Activated CD4-positive, alpha-beta T cell treated with anti-CD3 and anti-CD28 coated beads, Interleukin-2, amount 50 U/mL, for 24 hours (primary cell): ENCODE measurements at places on chromosomes 1 and 21.

DNA sequence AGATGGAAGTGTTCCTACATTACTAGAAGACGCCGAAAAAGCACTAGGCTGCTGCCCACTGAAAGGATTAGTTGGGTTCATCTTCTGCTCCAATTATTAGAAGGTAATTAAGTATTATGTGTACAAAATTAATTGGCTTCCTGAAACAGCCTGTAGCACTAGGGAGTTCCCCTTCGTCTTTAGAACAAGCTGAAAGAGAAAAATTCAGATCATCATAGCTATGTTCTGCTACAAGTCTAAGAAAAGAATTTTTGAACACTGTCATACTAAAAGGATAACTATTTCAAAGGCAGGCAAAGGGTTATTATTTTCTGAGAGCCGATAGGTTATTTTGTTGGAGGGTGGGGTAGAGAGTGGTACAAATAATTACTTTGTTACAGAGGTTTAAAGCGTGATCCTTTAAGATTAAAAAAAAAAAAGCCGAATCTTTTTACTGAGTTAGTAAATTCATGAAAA is at the start of gene MCM3AP:
Gene MCM3AP, minus strand, starts transcription at position 406 of the 456 bp plus-strand sequence. Its CDS starts 325 bp downstream, at position 81.
- DNase-seq, result no peak

DNA sequence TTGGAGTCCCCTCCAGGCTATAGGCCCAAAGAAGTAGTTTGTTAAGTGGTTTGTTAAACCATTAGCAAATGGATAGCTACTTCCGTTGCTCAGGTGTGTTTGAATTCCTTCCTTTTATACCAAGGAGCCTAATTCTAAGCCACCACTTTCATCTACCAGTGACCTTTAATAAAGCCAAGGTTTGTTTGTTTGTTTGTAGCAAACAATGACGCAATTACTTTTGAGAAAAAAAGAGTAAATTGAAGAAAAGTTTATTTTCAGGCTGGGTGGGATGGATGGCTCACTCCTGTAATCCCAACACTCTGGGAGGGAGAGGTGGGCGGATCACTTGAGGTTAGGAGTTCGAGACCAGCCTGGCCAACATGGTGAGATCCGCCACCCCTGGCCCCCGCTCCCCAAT is 30.8 kb upstream of the RD3 start:
- no peak for DNase-seq

DNA sequence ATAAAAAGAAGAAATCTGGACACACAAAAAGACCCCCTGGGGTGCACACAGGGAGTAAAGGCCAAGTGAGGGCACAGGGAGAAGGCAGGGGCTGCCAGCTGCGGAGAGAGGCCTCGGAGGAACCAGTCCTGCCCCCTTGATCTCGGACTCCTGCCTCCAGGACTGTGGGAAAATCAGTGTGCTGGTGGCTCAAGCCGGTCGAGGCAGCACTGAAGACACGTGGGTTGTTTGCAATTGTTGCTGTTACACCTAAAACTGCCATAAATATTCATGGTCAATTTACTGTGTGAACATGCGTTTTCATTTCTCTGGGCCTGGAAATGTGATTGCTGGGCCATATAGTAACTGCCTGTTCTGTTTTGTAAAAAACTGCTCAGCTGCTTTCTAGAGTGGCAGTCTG is 18.5 kb downstream of the IBA57 start:
- no peak for DNase-seq

- DNase-seq, result no peak
Measured at GRCh38 chr1:6950001-6950765, 164.9 kb downstream of the CAMTA1 start.
